Lung (tissue), 17 donors: ENCODE measurements at places on chromosomes 2 and 18. TPM values are rescaled to one million over a fixed set of nuclear protein-coding genes. Genes with fewer than 3 reads are reported as not detected.

Gene NPHP1
- 17.1 TPM for total RNA-seq

Gene VWA3B
- total RNA-seq, result 17.8 TPM

Gene IL36RN
- not detected for total RNA-seq

Gene IL1B
- total RNA-seq, result 3.8 TPM

Gene INPP1
- total RNA-seq, result 15.7 TPM

DNA sequence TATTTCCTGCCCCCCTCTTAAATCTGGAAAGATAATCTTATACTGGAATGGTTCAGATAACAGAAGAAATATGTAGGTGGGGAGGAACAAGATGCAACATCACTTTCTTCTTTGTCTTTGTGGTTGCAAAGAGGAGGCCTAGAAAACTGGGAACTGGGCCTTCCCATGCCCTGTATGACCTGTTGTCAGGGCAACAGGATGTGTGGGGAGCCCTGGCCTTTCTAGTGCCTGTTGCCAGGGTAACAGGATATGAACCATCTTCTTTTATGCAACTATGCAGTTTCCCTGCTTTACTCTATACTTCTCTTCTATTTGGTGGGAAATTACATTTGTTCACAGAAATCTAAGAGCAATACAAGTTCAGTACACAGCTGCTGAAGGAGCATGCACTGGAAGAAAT is 79.8 kb upstream of the PDE1A start:
- H3K27me3 ChIP-seq, result no peaks in the 10 kb centered on the region
- DNase-seq, result peak; percentile 12
- no peak overlapping the region for H3K27ac ChIP-seq
- no peak overlapping the region for H3K4me3 ChIP-seq
- no peaks in the 10 kb centered on the region for H3K36me3 ChIP-seq

DNA sequence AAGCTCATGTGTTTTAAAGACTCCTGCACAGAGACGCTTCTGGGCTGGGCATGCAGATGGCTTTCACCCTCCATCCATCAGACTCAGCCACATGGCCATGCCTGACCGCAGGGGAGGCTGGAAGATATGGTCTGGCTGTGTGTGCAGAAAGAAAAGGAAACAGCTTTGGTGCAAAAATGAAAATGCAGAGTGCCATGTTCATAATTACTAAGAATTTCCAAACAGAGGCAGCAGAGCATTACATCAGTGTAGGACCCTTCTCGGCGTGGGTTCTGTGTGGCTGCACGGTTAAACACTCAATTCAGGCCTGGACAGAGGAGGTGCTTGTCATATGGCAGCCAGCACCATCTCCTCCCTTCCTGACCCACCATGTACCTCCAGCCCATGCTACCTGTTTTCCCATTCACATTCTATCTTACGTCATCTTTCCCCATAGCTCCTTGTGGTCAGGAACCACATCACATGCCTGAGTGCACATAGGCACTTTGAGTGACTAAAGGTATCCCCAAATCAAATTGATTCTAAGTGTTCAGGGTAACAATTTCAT is 200.3 kb upstream of the ID2 start:
- H3K4me3 ChIP-seq, result no peak overlapping the region
- no peak overlapping the region for H3K27ac ChIP-seq
- H3K36me3 ChIP-seq, result no peaks in the 10 kb centered on the region
- H3K4me1 ChIP-seq, result peaks cover 18% of the 10 kb centered on the region

- DNase-seq, result no peak
- no peak overlapping the region for H3K27ac ChIP-seq
- H3K4me1 ChIP-seq, result peaks cover 8% of the 10 kb centered on the region
- no peaks in the 10 kb centered on the region for H3K36me3 ChIP-seq
- H3K27me3 ChIP-seq, result peaks cover 7% of the 10 kb centered on the region
- H3K4me3 ChIP-seq, result no peak overlapping the region
Observed at GRCh38 chr2:27290549-27290948, 8.3 kb downstream of the TRIM54 start.

GRCh38 chr18:933082-933481 is 28.4 kb downstream of the ADCYAP1 start:
- no peaks in the 10 kb centered on the region for H3K27me3 ChIP-seq
- H3K4me1 ChIP-seq, result no peaks in the 10 kb centered on the region
- H3K27ac ChIP-seq, result no peak overlapping the region
- DNase-seq, result no peak

GRCh38 chr2:104504331-104505073 is 349.4 kb upstream of the POU3F3 start:
- H3K4me1 ChIP-seq, result no peaks in the 10 kb centered on the region
- H3K36me3 ChIP-seq, result no peaks in the 10 kb centered on the region
- no peaks in the 10 kb centered on the region for H3K27me3 ChIP-seq
- peak; percentile 24 for DNase-seq
- H3K4me3 ChIP-seq, result no peak overlapping the region
- no peak overlapping the region for H3K27ac ChIP-seq

GRCh38 chr18:3441290-3441689 is 8.7 kb upstream of the TGIF1 start:
- no peak overlapping the region for H3K27ac ChIP-seq
- DNase-seq, result no peak
- no peak overlapping the region for H3K4me3 ChIP-seq
- peaks cover under 1% of the 10 kb centered on the region for H3K4me1 ChIP-seq
- no peaks in the 10 kb centered on the region for H3K27me3 ChIP-seq

- no peak overlapping the region for H3K27ac ChIP-seq
- no peak overlapping the region for H3K4me3 ChIP-seq
- no peaks in the 10 kb centered on the region for H3K36me3 ChIP-seq
- H3K27me3 ChIP-seq, result no peaks in the 10 kb centered on the region
- H3K4me1 ChIP-seq, result no peaks in the 10 kb centered on the region
Observed at GRCh38 chr2:208363485-208363884, 43.1 kb upstream of the PTH2R start.

DNA sequence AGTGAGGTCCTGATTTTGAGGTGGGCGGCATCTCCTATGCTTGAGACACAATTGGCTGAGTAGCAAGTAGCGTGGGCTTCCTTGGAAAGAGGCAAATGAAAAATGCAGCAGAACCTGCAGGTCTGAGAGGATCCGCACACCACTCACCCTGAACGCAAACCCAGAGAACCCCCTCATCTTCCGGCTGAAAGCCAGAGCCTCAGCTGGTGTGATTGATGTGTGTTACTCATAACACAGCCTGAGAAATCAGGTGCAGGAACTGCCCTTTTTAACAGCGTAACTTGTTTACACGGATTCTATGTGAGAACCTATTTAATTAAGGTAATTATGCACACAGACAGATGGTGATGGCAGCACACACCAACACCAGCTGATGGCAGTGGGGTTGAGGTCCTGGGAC is 123.4 kb downstream of the MRO start:
- no peaks in the 10 kb centered on the region for H3K36me3 ChIP-seq
- peaks cover 4% of the 10 kb centered on the region for H3K27me3 ChIP-seq
- H3K27ac ChIP-seq, result no peak overlapping the region
- H3K4me3 ChIP-seq, result no peak overlapping the region

GRCh38 chr18:69032009-69032408 is 234.1 kb downstream of the CCDC102B start:
- no peak overlapping the region for H3K4me3 ChIP-seq
- H3K36me3 ChIP-seq, result no peaks in the 10 kb centered on the region
- DNase-seq, result no peak
- H3K4me1 ChIP-seq, result no peaks in the 10 kb centered on the region

GRCh38 chr2:82342356-82342755 is 2037.8 kb upstream of the LRRTM1 start:
- DNase-seq, result no peak
- no peaks in the 10 kb centered on the region for H3K4me1 ChIP-seq
- no peaks in the 10 kb centered on the region for H3K36me3 ChIP-seq
- H3K4me3 ChIP-seq, result no peak overlapping the region
- no peak overlapping the region for H3K27ac ChIP-seq
- no peaks in the 10 kb centered on the region for H3K27me3 ChIP-seq

DNA sequence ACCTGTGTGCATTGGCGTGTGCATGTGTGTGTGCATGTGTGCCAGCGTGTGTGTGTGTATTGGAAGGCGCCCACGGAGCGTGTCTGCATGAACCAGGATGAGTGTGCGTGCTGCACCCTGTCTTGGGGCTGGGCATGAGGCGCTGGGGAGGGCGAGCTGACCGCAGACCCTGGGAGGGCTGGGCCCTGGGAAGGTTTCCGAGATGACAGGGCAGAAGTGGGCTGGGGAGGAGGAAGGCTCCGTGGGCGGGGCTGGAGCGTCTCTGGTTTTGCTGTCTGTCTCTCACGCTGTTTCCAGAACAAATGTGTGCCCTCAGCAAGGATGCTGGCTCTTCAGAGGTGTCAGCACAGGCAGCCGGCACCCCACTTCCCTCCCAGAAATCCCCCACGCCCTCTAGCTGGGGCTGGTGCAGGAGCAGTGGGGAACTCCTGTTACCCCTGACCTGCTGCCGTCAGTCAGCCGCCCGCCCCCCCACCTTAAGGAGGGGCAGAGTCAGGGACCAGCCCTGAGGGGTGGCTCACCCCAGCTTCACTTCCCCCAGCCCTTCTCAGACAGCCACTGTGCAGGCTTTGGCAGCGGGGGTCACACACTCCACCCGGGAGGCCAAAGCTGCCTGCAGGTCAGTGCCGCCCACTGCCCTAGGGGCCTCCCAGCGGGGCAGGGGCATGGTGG is at the start of gene GPR35:
Gene GPR35, plus strand, starts transcription at position 531 of the 672 bp plus-strand sequence. CDS start 4,473 bp downstream, outside the sequence.
- no peaks in the 10 kb centered on the region for H3K27me3 ChIP-seq
- no peaks in the 10 kb centered on the region for H3K36me3 ChIP-seq
- H3K27ac ChIP-seq, result peak within 1 kb of the TSS; percentile 71
- no peak for DNase-seq
- no peak within 1 kb of the TSS for H3K4me3 ChIP-seq
- no peaks in the 10 kb centered on the region for H3K4me1 ChIP-seq

DNA sequence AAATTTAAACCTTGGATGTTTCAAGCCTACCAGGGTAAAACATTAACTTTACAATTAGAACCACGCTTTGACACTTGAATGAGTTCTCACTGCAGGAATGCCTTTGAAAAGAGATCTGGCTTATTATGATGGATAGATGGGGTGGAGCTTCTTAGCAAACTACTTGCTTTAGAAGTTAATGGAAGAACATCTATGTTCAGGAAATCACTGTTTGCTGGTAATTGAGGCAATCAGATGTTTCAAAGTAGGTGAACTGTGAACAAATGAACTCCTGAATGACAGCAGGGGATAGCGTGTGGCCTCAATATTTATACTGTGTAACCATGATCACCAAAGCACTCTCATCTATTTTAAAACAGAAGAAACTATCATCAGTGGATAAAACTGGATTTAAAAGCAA is 383.6 kb downstream of the PIK3C3 start:
- H3K4me1 ChIP-seq, result no peaks in the 10 kb centered on the region
- no peaks in the 10 kb centered on the region for H3K36me3 ChIP-seq
- no peak overlapping the region for H3K4me3 ChIP-seq
- H3K27me3 ChIP-seq, result no peaks in the 10 kb centered on the region
- H3K27ac ChIP-seq, result no peak overlapping the region
